ENCODE measurements at places on chromosomes 3 and 15.

DNA sequence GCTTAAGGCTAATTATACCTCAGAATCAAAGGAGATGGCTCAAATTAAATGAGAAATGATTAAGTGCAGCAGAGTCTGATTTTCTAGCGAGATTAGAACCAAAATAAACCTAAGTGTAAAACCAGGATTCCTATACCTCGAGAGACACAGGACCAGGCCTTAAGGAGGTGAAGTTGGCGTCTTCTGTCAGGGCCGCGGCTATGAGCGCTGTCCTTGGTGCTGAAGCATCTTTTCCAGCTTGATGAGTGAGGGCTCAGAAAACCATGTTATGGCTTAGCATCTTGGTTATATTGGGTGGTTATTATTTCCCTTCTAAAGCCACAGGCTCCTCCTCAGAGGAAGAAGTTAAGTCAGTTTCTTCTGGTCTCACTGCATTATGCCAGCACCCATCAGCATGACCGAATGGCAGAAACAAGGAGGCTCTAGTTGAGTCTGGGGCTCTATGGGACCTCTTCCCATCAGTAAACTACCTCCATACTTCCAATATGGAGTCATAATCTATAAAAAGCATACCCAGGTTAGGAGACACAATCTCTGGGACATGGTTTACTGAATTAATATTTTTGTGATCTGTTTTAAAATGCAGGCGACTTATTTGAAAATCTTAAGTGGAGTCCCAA, 120.1 kb upstream of the NMNAT3 start:
- DNase-seq = peak; percentile 40

- DNase-seq = no peak
Observed at GRCh38 chr15:77474310-77474988, 53.8 kb downstream of the HMG20A start.

- no peak for DNase-seq
Observed at GRCh38 chr15:28191832-28192231, 92.7 kb upstream of the OCA2 start.

- peak; percentile 25 for DNase-seq
Observed at GRCh38 chr3:14462738-14463137, 60.3 kb downstream of the SLC6A6 start.

DNA sequence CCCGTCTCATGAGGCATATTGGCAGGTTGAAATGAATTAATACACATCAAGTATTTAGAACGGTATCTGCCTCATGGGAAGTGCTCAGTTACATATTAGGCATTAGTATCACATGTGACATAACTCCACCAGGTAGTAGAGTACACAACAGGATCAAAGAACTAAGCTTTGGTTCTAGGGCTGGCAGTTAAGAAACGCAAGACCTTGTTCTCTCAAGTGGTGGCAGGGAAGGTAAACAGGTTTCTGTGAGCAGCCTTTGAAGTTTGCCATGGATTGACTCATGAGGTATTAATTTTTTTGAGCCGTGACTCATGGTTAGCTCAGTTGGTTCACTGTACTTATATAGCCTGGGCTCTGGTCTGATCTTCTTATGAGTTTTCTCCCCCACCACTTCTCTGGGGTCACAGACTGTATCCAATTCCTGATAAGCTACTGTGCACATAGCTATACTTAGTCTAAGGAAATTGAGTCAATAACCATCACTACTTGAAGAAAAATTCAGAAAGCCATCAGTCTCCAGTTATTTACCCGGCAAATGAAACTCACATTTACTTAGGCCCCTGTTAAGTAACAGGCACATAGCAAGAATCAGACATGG, 155.6 kb upstream of the STT3B start:
- peak; percentile 80 for DNase-seq

- no peak for DNase-seq
Observed at GRCh38 chr3:181933052-181933618, 221.4 kb downstream of the SOX2 start.

Measured in RWPE1 (cell line).